Activated T-cell treated with anti-CD3 and anti-CD28 coated beads for 4 hours (primary cell): ENCODE measurements at places on chromosomes 16 and 17.

DNA sequence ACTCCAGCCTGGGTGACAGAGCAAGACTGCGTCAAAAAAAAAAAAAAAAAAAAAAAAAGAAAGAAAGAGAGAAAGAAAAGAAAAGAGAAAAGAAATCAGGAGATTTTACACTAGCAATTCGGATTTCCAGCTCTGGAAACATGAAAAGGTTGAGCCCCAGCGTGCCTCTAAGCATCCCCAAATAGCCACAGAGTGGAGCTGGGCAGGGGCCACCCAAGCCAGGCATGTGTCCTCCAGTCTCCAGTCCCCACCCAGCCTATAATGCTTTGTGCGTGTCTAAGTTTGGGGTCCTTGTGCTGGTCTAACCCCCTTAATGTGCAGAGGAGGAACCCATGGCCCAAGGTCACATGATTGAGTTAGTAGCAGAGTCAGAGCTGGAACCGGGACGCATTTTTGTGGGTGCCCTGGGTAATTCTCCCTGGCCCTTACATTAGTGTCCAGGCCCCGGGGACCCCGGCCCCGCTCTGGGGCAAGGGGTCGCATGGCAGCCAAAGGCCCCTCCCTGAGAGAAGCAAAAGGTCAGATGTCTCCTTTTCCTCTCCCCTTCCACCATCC, 19.9 kb downstream of the ADAM11 start:
- no peak for DNase-seq

DNA sequence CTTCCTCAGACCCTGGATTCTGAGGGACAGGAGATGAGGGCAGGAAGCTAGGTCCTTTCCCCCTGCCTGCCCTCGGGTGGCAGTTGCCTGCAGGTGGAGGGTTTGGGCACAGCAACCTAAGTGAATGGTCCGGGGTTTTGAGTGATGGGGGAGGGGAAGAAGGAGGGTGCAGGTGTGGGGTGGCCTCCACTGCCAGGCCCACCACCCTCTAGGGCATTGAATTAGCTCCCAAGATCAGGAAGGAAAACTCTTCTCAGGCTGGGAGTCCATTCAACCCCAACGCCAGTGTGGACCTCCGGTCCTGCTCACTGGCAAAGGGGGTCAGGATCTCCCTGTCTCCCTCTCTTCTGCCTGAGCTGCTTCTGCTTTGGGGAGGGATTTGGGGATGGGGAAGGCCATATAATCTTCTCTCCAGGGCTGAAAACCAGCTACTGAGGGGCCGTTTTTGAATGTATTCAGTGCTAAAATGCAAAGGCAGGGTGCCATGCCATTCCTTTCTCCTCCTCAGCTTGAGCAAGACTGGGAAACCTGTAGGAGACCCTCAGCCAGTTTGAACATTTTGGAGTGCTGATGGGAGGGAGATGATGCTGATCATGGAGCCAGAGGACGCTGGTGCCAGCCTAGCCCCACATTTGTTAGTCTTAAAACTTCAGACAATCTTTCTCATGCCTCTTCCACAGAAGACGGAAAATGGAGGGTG, 18.8 kb downstream of the GRB7 start:
- DNase-seq, result no peak

DNA sequence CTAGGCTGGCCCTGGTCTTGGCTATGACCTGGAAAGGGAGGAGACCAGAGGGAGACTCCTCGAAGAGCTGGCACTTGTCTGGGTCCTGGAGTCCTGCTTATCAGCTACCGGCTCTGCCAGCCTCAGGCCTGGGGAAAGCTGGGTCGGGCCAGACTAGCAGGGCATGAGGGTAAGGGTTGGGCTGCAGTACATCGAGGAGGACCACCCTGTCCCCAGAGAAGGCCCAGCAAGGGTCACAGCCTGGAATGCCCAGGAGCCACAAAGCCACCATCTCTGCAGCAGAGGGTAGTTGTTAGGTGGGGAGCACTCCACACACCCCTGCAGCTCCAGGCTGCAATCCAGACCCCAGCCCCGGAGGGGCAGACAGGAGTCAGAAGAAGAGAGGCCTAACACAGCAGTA, 54.0 kb downstream of the SLC6A2 start:
- no peak for DNase-seq

GRCh38 chr17:29880031-29880430, 50.0 kb downstream of the SSH2 start:
- no peak for DNase-seq

GRCh38 chr17:6426356-6427101, 8.4 kb downstream of the AIPL1 start:
- no peak for DNase-seq

DNA sequence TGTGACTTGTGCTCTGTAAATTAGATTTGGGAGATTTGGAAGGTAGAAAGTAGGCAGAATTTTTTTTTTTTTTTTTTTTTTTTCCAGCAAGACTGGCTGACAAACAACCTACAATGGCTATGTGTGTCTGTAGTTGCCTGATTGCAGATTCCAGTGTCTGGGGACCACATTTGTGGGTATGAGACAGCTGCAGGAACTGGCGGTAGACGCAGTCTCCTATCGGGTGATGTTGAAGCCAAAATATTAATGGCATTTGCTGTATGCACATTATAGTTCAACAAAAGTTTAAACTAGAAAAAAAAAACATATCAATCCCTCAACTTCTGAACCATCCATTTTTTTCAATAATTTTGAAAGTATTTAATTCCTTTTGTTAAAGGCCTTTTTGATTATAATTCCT, 665.2 kb downstream of the TOX3 start:
- no peak for DNase-seq

GRCh38 chr17:57234739-57235092, 21.6 kb upstream of the MSI2 start:
- no peak for DNase-seq

DNA sequence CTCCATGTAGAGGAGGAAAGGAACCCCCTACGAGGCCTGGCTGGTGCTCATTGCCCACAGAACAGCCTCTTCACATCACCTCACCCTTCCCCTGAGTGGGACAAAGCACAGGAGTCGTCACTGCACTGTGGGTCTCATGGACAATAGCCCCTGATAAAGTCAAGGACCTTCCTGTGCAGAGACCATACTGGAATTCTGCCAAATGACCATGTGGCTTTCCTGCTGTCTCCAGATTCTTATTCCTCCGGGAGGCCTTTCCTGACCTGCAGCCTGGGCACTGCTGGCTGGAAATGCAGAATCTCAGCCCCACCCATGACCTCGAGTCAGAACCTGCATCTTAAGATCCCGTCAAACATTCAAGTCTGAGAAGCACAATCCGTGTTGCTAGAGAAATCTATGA, 60.5 kb upstream of the ERN1 start:
- DNase-seq, result no peak

DNA sequence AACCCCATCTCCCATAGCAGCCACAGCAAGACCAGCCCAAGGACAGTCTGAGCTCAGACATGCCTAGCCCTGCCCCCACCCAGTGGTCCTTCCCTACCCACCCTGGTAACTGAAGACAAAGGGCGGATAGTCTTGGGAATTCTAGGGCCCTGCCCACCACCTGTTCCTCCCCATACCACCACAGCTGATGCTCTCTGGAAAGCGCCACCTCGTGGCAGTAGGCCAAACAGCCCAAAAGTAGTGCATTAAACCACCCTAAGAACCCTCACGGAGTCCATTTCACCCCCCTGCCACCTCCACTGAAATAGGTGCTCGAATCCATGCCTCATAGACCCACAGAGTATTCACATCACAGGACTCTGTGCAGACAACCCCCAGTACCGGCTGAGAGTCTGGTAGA, 1021.4 kb downstream of the CDH8 start:
- DNase-seq, result no peak

- no peak for DNase-seq
These were observed 155.3 kb downstream of the MRM1 start for GRCh38 chr17:36756695-36757094.

GRCh38 chr16:68770671-68771070, 33.6 kb downstream of the CDH1 start:
- DNase-seq, result no peak
